Stimulated activated CD8-positive, alpha-beta memory T cell treated with anti-CD3 and anti-CD28 coated beads, Interleukin-15, amount 100 ng/mL, for 48 hours (primary cell): ENCODE measurements at places on chromosomes 3 and 15.

DNA sequence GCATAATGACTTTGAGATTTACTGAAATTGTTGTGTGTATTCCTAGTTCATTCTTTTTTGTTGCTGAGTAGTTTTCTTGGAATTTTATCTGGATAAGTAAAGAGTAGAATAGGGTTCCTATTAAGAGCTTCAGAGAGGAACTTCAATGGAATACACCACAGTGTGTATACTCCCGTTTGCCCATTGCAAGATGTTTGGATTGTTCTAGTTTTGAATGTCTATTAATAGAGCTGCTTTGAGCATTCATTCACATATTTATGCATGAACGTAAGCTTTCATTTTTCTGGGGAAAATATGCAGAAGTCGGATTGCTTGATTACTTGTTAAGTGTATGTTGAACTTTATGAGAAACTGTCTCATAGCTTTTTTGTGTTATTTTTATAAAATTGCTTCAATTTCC is 580.5 kb downstream of the OTOL1 start:
- no peak for DNase-seq

DNA sequence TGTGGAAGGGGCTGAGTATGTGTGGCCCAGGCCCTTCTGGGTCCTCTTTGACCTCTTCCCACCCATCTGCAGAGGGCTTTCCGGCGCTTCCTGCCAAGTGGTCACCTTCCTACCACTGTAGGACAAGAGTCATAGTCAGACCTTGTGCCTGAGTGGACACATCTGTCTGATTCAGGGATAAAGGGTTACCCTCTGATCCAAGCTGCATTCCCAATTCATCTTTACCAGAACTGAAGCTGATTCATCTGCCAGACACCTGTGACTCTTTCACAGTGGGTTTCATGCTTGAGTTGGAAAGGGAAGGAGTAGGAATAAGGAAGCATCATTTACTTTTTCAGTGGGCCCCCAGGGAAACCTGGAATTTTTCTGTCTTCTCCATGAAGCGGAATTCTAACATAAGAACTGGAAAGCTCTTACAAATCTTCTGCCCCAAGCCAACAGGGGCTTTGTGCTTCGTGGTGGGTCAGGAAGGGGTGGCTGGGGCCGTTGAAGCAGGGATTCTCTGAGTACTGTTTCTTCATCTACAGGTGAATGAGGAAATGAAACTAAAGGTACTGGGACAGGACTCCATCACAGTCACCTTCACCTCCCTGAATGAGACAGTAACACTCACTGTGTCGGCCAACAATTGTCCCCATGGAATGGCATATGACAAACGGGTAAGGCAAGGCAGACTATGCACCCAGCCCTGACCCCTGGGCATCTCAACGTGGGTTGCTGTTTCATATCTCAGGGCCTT is 46.4 kb downstream of the C3orf20 start:
- DNase-seq: no peak

DNA sequence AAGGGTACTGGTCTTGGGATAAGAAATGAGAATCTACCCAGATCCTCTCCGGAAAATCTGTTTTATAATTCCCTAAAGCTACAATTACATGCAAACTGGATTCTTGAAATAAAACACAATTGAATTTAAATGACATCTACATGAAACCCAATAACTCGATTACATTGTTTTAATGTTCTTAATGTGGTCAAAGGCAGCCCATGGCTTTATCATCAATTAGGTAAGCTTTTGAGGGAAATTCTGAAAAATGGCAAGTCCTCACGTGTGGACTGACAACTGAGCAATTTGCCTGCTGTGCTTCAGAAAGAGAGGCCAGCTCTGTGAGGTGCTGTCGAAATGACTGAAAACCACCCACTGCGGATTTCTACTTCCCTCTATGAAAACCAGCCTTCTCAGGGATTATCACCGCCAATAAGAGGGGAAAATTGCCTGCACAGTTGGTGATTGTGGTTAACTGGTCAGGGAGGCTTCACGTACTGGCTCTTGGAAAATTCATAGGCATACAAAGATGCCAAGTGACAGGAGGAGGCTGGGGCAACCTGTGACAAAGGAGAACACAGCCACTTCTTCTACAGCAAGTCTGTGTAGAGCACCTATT is 200.8 kb upstream of the SLCO3A1 start:
- no peak for DNase-seq

DNA sequence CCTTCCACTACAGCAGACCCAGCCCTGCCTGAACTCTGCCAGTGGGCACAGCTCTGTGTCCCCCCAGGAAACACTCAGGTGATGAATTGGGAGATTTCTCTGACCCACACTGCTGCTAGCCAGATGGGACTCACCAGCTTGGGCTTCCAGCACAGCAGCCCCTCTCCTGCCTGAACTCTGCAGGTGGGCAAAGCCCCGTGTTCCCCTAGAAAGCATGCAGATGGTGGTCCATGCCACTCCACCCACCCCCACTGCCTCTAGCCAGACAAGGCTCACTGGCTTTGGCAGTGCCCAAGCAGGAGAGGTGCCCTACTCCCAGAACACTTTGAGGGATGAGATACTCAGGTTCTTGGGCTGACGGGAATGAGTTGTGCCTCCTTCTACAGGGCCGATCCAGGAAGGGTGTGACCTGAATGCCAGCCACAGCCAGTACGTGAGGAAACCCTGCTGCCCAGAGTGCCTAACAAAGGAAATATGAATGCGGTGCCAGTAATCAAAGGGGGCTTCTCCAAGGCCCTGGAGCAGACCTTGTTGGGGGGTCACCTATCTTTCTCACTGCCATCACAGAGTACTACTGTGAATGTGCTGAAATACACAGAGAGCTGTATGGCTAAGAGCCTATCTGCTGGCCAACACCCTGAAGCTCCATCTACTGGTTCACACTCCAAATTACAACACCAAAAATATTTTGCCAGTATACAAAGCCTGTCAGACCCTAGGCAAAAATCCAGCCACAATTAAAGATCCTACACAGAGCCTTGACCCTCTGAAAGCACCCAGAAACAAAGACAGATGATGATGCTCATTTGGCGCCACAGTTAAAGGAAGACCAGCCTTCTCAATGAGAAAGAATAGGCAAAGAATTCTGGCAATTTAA is 61.9 kb downstream of the BTLA start:
- DNase-seq: no peak

- no peak for DNase-seq
Measured at GRCh38 chr3:194246709-194247349, 104.3 kb downstream of the CPN2 start.

DNA sequence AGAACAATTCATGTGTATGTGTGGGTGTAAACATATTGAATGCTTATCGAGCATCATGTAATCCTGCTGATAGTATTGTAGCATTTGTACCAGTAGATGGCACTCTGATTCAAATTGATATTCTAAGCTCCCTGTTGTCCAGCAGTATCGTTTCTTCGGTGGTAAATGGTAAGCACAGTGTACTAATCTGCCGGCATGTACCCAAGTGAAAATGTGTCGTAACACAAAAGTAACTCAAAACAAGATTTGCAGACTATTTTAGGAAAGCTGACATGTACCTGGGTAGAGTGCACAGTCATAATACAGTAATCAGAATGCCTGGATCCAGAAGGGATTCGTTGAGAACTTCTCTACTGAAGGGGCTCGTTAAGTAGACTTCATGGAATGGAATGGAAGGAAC is 31.7 kb upstream of the MNS1 start:
- DNase-seq: no peak
